NCI-H1930 (cell line): ENCODE measurements at places on chromosomes 3 and 15.

GRCh38 chr3:24048843-24049242 lies 103.8 kb downstream of the NR1D2 start:
- DNase-seq: no peak

DNA sequence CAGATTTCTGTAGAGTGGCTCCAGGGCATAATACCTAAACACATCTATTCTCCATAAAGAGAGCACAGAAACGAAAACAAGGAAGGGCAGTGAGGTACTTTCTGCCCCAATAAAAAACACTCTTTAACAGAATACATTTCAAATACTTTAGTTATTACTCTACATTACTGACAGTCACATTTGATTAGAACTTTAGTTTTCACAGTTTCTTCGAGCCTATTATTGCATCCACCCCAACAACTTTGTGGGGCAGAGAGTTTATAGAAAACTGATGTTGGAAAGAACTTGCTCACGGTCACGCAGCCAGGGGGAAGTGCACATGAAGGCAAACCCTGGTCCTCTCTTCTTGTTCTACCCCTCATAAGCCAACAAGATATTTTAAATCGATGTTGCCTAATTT lies 9.0 kb downstream of the VPS39 start:
- no peak for DNase-seq

DNA sequence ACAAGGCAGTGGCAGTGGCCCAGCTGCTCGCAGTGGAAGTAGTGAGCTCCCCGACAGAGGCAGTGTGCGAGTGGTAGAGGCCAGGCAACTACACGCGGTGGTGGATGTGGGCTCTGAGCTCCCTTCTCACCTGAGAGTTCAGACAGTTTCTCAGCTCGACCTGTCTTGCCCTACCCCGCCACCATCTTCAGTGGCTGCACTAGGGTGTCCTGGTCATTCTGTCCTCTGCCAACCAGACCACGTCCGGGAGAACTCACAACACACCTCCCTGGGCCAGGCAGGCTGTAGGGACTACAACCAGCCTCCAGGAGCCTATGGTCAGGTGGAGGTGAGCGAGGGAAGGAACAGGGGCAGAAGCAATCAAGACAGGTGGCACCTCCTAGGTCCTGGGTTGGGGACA lies 106.3 kb upstream of the SMAD3 start:
- no peak for DNase-seq

DNA sequence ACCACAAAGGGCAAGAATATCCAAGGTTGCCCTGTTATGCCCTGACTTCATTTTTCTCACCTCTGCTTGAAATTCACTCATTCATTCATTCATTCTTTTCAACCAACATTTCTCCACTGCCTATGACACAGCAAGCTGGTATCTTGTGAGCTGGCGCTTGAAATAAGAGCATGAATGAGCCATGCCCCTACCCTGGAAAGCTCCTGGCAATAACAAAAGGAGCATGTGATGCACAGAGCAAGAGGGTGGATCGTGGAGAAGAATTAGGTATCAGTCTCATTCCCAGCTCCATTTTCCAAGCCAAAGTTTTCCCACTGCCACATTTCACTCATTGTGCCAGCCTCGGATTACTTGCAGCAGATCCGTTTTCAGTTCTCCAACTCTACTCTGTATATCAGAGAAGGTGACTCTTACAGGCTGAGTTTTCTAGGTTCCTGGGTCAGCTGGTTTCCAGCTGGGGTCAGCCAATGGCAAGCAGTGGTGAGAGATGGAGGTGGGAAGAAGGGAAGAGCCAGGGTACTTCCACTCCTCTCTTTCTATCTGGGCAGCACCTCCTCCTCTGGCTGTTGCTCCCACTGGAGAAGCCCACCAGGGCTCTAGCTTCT lies 144.8 kb downstream of the SUCLG2 start:
- DNase-seq: no peak

- no peak for DNase-seq
Measured at GRCh38 chr3:110157221-110157620, 819.9 kb upstream of the DPPA4 start.

DNA sequence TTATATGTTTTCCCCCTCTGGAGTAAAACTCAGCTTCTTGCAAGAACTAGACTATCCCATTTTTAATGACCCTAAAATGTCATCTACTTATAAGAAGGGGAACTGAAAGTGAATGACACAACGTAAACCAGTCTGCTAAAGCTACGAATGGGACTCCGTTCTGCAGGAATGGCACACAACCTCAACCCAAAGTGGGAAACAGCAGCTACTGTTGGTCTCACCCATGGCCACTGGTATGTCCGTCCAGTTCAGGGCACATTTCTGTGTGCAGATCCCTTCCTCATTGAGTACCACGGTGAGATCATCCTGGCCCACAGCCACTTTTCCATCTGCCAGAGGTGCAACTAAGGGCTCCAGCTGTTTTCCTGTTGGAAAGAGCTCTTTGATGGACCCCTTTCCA lies 23.8 kb downstream of the VPS39 start:
- DNase-seq: no peak

DNA sequence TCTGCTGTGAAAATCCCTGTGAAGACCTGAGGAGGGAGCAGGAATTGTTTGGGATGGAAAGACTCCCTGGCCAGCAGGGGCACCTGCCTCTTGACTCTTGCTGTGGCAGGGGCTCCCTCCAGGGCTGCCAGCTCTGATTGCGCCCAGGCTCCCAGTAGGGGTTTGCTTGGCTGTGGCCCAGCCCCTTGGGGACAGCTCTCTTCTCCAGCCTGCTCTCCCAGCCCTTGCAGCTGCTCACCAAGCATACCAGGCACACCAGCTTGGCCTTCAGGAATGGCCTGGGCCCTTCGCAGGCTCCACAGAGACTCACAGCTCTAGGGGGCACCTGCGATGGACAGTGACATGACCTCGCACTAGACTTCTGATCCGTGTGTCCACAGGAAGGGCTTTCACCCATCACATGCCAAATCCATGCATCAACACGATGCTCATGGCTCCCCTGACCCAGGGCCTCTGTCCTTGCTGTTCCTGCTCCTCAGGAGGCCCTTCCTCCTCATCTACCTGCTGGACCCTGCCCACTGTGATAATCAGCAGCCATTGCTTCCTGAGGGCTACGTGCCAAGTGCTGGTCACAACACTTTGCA lies 61.8 kb downstream of the SCN5A start:
- DNase-seq: no peak

DNA sequence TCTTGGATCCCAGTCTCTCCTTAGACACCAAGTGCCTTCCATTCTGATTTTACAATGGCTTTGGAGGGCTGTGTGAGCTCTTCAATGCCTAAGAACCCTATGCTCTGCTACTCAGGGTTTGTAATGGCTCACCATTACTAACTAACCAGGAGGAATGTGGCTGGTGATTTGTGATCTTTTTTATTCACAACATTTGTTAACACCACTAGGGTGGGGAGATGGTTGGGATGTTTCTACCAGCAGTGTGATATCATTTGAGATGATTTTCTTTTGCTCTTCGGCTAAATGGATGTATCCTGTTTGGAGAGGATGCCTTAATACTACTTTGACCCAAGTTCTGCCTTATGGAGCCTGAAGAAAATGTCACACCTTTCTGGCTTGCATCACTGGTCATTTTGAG lies 226.9 kb downstream of the MFSD1 start:
- DNase-seq: no peak

GRCh38 chr3:136792556-136793330 lies 26.2 kb upstream of the SLC35G2 start:
- no peak for DNase-seq

DNA sequence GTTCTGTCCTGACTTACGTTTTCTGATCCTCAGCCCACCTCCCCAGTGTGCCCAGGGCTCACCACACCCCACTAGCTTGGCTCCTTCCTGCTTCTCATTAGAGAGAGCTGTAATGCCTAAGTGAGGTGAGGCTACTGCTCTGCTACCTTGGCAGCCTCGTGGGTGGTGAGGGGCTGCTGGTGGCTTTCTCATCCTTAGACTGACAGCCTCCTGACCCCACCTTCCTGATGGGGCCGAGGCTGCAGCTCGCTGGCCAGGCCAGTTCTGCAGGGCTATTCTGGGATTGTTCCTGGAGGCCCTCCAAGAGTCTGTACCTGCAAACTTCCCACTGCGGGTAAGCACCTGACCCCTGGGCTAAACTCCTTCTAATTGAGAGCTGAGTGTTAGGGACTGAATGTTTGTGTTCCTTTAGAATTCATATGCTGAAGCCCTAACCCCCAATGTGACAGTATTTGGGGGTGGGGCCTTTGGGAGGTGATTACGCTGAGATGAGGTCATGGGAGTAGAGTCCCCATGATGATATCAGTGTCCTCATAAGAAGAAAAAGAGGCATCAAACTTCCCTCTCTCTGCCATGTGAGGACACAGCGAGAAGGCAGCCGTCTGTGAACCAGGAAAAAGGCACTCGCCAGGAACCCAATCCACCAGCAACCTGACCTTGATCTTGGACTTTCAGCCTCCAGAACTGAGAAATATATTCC lies 38.1 kb upstream of the IQSEC1 start:
- no peak for DNase-seq

DNA sequence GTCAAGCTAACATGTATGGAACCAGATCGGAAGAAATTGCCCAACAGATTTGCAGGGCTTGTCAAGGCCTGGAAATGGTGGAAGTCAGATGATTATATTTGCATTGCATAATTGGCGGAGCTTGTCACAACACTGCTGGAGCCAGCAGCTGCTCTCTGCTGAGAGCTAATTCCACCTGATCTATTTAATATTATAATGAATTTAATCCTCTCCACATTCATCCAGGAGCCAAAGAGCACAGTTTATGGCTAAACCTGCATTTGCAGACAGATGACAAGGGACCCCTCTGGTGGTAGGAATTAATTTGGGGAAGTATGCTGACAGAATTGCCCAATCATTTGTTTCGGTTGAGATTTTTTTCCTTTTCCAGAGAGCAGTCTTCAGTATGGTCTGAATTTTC lies 730.2 kb downstream of the TUSC7 start:
- DNase-seq: peak; percentile 71

- DNase-seq: no peak
Measured at GRCh38 chr15:47332481-47332880, 384.8 kb upstream of the SEMA6D start.

- DNase-seq: no peak
Measured at GRCh38 chr3:174430986-174431385, 428.1 kb upstream of the NAALADL2 start.

DNA sequence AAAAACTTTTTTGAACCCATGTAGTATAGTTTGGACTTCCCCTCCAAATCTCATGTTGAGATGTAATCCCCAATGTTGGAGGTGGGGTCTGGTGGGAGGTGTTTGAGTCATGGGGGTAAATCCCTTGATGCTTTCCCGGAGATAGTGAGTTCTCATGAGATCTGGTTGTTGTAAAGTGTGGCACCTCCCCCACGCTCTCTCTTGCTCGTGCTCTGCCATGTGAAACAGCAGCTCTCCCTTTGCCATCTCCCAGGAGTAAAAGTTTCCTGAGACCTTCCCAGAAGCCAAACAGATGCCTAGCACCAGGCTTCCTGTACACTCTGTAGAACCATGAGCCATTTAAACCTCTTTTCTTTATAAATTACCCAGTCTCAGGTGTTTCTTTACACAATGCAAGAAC lies 16.0 kb upstream of the RNU6-1 start:
- no peak for DNase-seq

- DNase-seq: no peak
Measured at GRCh38 chr15:41983221-41983620, 10.9 kb upstream of the EHD4 start.

DNA sequence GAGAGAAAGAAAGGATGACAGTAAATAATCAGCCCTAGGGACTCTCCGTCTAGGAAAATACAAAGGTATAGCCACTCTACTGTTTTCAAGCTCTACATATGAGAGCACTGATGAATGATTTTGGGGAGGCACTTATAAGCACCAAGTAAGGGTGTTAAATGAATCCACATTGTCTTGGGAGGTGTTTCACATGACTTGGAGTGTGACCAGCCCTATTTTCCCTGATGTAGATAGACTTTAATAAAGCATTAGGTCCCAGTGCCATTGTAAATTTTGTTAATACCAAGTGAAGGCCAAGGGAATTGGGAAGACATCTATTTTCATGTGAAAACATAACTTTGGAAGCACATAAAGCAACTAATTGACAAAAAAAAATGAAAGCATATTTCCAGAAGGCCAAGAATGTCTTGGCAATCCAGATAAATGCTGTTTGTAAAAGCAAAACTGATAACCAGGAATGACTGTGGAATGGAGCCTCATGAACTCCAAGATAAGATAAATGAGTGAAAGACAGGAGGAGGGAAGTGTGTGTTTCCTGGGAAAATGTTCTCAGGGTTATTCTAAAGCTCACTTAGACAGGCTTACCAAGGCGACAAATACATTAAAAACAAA lies 96.0 kb upstream of the MYZAP start:
- no peak for DNase-seq

DNA sequence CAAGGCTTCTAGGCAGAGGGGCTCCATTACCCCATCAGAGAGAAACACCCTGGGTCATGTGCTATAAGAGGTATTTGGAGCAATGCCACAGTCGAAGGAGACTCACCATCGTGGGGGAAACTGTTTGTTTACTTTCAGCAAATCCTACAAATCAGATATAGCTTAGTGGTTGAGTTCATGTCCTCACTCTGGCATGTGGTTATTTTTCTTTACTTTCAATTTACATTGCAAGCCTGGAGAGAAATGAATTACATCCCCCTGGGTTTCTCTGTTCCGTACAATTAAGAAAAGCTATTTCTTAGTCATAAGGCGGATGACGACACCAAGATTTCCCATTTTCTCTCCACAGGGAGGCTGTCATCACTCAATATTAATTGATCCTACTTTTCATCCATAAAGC lies 36.9 kb downstream of the RFTN1 start:
- no peak for DNase-seq

- no peak for DNase-seq
Measured at GRCh38 chr3:131494706-131495105, 8.1 kb downstream of the MRPL3 start.

- no peak for DNase-seq
Measured at GRCh38 chr15:61075741-61076140, 153.4 kb downstream of the RORA start.

GRCh38 chr15:68372291-68372811 lies 59.6 kb downstream of the ITGA11 start:
- DNase-seq: no peak

GRCh38 chr15:84759018-84759417 lies 10.6 kb downstream of the ZNF592 start:
- no peak for DNase-seq

DNA sequence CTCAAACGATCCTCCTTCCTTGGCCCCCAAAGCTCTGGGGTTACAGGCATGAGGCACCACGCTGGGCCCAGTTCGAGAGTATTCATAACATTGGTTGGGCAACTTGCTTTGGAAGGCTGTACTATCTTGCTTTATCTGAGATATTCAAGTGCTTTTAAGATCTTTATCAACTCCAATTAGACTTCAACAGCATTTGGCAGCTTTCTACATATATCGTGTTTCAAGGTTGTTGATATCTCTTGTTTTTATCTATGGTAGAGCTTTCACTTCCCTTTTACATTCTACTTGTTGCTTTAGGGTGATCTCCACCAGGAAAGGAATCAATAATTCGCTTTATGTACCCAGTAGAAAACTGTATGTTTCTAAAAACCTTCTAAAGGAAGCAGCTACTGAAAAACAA lies 395.3 kb downstream of the IL5RA start:
- no peak for DNase-seq

DNA sequence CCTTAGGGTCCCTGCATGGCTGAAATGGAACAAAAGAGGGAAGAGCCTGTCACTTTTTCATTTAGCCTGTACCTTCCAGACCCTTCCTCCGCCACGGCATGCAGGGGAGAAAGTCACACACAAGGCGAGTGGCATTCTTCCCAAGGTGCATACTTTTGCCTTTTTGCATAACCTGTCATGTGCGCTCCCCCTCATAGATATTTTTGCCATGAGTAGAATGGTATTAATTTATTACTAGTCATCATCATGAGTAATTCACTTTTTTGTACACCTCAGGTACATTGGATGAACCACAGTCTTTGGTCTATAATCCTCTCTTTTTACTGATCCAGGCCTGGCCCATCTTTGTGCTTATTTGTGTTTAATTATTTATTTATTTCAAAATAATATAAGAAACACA lies 8.9 kb upstream of the BUB1B start:
- DNase-seq: no peak
